ENCODE measurements at places on chromosomes 2 and 18. TPM values are rescaled to one million over a fixed set of nuclear protein-coding genes. Genes with fewer than 3 reads are reported as not detected.

The CBLN2 gene
- 3.8 TPM for total RNA-seq

The NEB gene
- total RNA-seq = not detected

The ANKRD30B gene
- total RNA-seq = not detected

The FBXO48 gene
- total RNA-seq = 1.2 TPM

The SPP2 gene
- not detected for total RNA-seq

The NYAP2 gene
- total RNA-seq = under 0.01 TPM

The RNU2-63P gene
- total RNA-seq = not detected

The CCDC74A gene
- 3.7 TPM for total RNA-seq

The ANKRD44 gene
- 11.7 TPM for total RNA-seq

The SIX3 gene
- not detected for total RNA-seq

The CHRND gene
- not detected for total RNA-seq

The ADAM23 gene
- total RNA-seq = 2.3 TPM

The C2orf66 gene
- not detected for total RNA-seq

The CFC1 gene
- total RNA-seq = not detected

The CDK15 gene
- total RNA-seq = not detected

The RESP18 gene
- not detected for total RNA-seq

The CXCR1 gene
- not detected for total RNA-seq

The SAG gene
- total RNA-seq = not detected

The KATNAL2 gene
- 39.1 TPM for total RNA-seq

The POTEI gene
- 0.55 TPM for total RNA-seq

The BOLL gene
- total RNA-seq = not detected

The LAPTM4A gene
- 105 TPM for total RNA-seq

The CCL20 gene
- total RNA-seq = not detected

The OSBPL1A gene
- total RNA-seq = 32.2 TPM

The TRIM54 gene
- total RNA-seq = not detected

The SCN2A gene
- 2.8 TPM for total RNA-seq

The ME2 gene
- total RNA-seq = 100 TPM

The INPP5D gene
- total RNA-seq = 9.0 TPM

The GCFC2 gene
- total RNA-seq = 16.1 TPM

The STPG4 gene
- not detected for total RNA-seq

Measured in stomach (tissue), 19 donors.